Endothelial cell (in vitro differentiated cells): ENCODE measurements at places on chromosomes 1 and 21.

DNA sequence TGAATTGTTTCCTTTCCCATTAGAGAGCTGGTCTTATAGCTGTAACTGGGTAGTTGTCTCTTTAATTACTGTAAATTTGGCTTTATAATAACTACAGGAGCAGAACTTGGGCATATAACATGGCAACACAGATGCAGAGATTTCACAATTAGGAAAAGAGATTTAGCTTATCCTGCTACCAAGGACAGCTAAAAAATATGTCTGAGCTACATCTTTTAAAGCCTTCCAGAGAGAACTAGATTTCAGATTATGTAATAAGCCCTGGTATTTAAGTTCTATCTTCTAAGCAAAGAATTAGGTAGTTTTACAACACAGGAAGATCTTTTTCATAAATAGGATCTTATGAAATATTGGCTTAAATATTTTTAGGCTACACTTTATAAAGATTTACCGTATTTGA is 313.8 kb downstream of the S1PR1 start:
- DNase-seq = no peak

DNA sequence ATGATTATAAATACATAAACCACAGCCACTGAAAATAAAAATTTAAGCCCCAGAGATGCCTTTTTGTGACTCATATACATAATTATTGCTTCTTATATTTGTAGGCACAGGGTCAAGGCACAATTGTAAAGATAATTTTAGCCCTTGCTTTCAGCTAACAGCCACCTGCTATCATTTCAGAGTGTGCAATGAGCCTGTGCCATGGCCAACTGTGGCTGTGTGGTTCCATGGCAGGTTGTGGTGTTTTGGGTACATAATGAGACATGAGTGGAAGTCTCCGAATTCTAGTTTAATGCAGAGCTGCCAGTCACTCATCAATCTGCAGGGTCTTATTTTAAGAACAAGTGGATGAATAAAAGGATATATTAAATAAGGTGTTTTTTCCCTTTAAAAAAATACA is 346.9 kb upstream of the SNX7 start:
- DNase-seq = no peak

DNA sequence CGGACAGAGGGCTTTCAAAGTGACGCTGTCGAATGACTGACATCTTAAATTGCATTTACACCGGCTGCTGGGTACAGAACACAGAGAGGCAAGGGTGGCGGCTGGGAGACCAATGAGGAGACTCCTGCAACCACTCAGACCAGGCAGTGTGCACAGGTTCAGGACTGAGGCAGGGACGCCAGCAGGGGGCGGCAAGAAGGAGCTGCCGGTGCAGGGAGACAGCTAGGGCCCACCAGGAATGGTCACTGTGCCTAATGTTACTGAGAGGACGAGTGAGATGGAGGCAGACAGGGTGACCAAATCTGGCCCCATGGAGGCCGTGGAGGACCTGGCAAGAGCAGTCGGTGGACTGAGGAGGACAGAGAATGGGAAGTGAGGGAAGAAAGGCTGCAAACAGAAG is 23.5 kb downstream of the GLIS1 start:
- DNase-seq = peak; percentile 78

DNA sequence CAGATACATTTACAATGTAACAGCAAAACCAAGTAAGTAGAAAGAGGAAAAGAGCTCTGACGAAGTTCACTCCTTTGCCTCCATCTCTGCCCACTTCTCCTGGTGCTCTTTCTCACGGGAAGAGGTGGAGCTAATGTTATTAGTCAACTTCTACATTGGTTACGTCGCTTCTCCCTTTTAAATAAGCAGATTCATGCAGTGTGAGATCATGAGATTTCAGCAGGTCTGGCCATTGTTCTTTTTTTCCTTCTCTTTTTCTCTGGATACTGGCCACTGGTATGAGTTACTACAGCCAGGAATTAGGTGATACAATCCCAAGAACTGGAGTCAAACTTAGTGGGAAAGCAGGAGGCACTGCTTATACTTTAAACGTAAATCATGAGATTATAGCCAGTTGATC is 207.1 kb downstream of the AKT3 start:
- no peak for DNase-seq

GRCh38 chr1:229066591-229066990 is 204.3 kb upstream of the RAB4A start:
- no peak for DNase-seq

- no peak for DNase-seq
Measured at GRCh38 chr1:29801561-29801973, 565.2 kb downstream of the PTPRU start.

GRCh38 chr1:91736715-91737615 is 149.0 kb downstream of the TGFBR3 start:
- no peak for DNase-seq

- DNase-seq = no peak
Measured at GRCh38 chr1:116755066-116755465, 836 bp downstream of the CD2 start.

- DNase-seq = no peak
Measured at GRCh38 chr1:83834621-83835264, 164.2 kb downstream of the TTLL7 start.

- DNase-seq = no peak
Measured at GRCh38 chr1:18941221-18942141, 15.0 kb downstream of the IFFO2 start.

DNA sequence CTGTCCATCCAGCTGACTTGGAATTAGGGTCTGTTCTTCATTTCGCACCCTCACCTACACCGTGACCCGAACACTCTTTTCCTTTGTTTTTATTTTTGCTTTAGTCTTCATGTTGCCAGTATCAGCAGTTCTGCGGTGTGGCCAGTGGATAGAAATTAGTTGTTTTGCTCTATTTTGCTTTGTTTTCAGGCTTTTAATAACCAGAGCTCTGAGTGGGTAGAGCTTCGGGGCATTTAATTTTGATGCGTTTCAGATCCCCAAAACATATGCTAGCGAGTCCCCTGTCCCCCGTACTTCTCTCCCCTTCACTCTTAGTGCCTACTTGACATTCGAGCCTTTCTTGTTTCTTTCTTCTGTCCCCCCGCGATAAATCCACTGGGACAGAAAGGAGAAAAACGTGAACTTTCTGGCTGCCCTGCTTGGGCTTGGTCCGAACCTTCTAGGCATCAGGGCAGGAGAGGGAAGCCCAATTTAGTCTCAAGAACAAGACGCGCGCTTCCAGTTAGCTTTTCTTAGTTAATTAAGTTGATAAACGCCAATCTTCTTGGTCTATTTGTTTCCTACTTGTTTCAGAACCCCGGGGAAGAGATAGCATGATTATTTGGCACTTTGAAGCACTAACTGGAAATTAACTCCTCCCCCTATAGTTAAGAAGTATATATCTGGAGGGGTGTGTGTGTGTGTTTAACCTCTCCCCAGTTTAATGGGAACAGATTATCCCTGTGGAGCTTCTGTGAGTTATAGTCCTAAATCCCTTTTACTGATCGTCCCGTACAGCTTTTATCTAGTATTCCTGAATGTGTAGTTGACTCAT is 839 bp downstream of the SWT1 start:
- DNase-seq = no peak

DNA sequence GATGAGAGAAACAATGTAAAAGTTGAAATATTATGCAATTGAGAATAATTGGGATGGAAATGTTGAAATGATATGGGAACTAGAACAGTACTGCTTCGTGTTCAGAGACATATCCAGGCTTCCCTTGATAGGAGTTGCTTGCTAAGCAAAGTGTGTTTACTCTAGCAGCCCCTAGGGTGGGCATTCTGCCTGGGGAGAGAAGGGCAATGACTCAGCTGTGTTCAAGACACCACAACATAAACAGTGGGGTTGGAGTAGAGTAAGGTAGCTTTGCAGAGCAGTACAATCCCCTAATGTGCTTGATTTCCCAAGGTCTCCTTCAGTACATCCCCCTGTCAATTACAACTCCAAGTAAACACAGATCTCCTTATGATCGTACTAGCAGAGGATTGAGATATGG is 4.8 kb upstream of the PCNX2 start:
- no peak for DNase-seq

- DNase-seq = no peak
Measured at GRCh38 chr1:897226-897625, 26.5 kb upstream of the SAMD11 start.

- DNase-seq = no peak
Measured at GRCh38 chr1:109383087-109383779, 14.5 kb downstream of the SORT1 start.

DNA sequence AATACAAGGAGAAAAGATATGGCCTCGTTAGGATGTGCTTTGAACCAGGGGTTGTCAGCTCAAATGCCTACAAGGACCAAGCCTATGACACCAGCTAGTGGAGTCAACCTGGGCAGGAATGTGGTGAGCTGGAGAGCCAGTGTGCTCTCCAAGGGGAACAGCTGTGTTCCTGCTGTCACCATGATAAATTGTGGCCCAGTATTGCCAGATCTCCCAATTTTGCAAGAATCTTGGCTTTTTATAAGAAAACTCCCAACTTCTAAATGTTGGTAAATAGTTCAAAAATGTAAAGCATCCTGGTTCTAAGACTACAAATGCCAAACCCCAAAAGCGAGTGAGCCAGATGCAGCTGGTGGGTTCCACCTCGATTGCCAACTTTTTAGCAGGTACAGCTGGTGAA is 391.1 kb downstream of the PLPP3 start:
- DNase-seq = no peak

DNA sequence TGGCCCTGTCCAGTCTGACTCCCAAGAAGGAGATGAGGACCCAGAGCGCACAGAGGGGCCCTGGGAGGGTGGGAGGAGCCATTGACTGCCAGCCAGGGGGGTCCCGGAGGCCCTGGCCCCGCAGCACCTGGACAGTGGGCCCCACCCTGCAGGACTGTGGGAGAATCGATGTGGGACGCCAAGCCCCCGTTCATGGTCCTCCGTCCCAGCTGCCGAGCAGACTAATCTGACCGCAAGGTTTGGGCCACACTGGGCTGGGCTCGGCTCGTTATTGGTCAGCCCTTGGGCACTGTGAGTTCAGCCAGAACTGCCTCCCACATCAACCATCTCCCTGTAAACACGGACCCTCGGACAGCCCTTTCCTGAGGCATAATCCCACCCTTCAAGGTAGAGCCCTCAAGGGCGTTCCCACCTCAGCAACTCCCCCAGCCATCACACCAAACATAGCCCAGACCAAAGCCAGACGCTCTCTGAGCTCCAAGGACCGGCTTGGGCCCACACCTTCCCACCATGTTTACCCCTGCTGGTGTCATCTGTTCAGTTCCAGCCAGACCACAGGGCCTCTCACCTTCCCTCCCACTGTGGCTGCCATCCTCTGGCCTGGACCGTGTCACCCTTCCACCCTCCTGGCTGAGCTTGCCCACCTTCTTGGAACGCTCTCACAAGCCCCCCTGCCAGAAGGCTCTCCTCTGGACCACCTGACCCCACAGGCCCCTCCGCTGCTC is 16.2 kb upstream of the POFUT2 start:
- no peak for DNase-seq

- peak; percentile 35 for DNase-seq
Measured at GRCh38 chr21:15826147-15826780, 96.5 kb downstream of the USP25 start.

DNA sequence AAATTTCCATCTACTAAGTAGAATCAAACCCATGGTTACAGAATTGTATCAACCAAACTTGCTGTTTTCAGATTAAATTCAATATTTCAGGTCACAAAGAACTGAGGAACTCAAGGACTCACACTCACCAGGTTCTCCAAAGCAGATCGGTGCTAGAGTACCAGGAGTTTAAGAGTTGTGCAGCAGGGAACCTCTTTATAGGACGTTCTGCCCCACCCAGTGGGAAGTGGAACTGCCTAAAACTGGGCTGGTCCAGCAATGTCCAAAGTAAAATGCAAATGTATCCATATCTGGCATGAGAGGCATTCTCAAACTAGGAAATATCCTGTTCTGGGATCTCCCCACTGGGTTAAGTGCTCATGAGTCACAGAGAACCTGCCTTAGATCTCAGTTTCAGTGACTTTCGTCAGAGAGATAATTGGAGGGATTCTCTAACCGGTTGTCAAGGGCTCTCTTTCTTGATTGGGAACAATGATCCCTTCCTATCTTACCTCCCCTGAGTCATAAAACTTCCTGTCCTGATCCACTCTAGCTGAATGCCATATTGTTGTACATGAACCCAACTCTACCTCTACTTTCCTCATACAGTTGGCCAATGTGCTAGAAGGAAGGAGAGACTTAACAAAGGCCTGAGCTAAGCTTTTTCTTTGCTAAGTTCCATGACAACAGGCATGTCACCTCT is at the start of gene SPRR2D:
TSS of gene SPRR2D (minus strand) at position 171 of the 682 bp plus-strand sequence. CDS start 774 bp downstream, outside the sequence.
- no peak for DNase-seq

DNA sequence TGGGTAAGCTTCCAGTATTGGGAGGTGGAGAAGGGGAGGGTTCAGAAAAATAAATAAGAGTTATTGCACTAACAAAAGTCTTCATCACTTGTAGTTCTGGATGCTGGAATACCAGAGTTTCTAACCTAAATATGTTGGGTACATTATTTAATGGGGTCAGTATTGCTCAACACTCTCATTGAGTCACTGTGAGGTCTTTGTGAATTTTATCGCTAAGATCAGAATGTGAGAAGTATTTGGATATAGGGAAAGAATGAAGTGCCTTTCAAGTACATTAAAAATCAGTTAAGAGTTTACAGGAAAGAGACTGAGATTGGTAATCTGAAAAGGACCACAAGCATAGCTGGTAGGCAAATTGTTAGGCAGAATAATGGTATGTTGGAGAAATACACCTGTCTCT is 8.8 kb downstream of the SNRPE start:
- no peak for DNase-seq

DNA sequence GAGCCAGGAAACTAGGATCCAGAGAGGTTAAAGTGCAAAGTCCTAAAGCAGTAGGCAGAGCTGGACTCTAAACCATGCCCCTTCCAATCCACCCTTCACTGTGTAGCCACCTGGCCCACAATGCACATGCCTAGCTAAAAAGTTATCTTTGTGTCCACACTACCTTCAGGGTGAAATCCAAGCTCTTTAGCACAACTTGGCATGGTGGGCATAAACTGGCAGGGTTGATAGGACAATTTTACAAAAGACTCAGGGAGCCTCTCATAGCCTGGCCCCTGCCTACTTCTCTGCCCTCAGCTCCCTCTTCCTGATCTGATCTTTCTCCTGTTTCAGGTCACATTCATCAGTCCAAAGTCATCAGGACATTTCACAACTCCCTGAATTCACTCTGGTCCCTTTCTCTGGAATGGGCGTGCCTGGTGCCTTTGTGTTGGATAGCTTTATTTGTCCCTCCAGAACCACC is 513.9 kb downstream of the OMA1 start:
- no peak for DNase-seq

- no peak for DNase-seq
Measured at GRCh38 chr1:244104309-244105060, 53.4 kb downstream of the ZBTB18 start.

- no peak for DNase-seq
Measured at GRCh38 chr1:188429386-188429785, 1600.6 kb downstream of the PLA2G4A start.

GRCh38 chr1:65299328-65299727 is 10.0 kb upstream of the DNAJC6 start:
- DNase-seq = no peak

DNA sequence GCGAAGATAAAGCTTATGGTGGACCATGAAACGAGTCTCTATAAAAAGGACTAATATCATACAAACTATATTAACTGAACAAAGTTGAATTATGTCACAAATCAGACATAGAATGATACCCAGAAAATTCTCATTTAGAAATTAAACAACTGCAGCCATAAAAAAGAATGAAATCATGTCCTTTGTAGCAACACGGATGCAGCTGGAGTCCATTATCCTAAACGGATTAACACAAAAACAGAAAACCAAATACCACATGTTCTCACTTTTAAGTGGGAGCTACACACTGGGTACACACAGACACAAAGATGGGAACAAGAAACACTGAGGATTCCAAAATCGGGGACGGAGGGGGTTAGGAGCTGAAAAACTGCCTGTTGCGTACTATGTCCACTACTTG is 11.5 kb downstream of the COP1 start:
- no peak for DNase-seq
